Lower lobe of right lung (tissue), 2 donors: ENCODE measurements at places on chromosomes 12 and 14.

DNA sequence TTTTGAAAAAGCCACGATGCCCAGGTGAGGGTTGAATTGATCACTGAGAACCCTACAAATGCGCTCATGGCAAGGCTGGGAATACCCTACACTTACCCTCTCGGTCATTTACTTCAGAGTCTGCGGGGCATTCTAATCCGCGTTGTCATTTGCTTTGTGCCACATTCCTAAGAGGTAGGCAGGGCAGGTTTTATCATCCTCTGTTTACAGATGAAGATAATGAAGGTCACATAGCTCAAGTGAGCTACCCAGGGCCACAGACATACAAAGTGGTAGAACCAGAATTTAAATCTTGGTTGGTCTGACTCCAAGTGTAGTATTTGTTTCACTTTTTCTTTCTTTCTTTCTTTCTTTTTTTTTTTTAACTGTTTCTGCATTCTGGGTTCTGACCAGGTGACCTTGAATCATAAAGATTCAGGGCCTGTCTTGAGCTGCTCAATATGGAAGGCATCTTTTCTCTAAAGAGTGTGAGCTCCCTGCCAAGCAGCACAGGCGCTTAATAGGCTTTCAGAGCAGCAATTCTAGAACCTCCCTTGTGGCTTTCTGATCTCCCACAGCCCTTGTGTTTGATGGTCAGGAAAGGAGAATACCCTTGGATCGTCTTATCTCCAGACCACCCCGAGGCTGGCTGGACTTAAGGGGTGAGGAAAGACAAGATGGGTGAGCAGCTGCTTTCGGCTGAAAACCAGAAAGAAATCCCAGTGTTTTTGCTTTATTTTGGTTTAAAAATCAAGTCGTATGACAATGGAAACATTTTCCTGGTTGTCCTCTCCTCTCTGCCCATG, 662 bp upstream of the BATF start:
- DNase-seq, result no peak

- DNase-seq, result no peak
Observed at GRCh38 chr12:12977231-12977630, 22.8 kb downstream of the HEBP1 start.

GRCh38 chr12:127144770-127145169, 1122.2 kb upstream of the TMEM132C start:
- no peak for DNase-seq

DNA sequence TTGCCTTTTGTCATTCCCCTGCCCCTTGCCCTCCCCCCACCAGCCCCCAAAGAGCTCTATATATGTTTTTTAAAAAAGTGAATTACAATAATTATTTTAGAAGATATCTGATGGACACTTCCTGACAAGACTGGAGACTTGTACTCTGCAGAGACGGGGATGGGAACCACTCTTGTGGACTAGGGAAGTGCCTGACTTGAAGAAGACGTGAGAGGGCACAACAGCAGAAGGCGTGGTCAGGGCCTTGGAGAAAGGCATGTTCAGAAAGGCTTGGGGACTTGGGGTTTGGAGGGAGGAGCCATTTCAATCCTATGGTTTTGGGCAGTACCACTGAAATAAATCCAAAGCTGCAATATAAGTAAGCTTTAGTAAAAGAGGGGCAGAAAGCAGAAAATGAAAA, 154.7 kb downstream of the APAF1 start:
- no peak for DNase-seq
